H1 (cell line): ENCODE measurements at places on chromosomes 12 and 14.

GRCh38 chr12:29499235-29499634 is 1.7 kb upstream of the OVCH1 start:
- no peak for DNase-seq

GRCh38 chr12:13198241-13198640 is 1.7 kb downstream of the EMP1 start:
- no peak for DNase-seq

GRCh38 chr12:63809566-63809965 is 29.9 kb downstream of the RXYLT1 start:
- DNase-seq, result no peak

DNA sequence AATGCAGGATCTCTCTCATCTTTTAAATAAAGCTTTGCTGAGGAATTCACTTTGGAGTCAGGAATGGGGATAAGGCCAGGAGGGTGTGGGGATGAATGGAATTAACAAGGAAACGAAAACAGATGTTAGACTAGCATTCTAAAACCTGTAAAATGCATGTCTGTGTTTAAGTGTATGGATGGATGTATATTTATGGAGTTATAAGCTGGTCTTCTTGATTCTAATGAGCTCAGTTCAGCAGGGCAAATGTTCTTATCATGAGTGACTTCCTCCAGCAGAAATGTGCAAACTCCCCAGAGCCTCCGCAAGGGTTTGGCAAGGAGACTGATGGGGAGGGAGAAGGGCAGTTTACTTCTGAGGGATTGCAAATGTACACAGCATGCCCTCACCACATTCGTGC is 149.1 kb downstream of the NTF3 start:
- no peak for DNase-seq

DNA sequence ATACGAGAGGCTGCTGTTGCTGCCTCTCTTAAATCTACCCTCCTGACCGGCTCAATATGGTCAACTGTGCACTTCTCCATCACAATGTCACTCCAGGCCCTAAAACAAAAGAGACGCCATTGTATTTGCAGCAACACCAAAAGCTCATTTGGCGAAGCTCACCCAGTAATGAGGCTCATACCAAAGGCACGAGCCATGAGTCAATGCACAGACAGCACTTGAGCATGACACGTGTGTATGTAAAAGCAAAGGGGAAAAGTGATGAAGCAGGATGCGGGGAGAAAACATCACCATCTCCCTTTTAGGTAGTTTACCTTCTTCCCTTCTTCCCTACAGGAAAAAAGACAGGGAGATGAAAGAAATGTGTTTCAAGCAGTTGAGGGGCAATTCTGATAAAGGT is 150.3 kb downstream of the FOXN3 start:
- DNase-seq, result no peak

DNA sequence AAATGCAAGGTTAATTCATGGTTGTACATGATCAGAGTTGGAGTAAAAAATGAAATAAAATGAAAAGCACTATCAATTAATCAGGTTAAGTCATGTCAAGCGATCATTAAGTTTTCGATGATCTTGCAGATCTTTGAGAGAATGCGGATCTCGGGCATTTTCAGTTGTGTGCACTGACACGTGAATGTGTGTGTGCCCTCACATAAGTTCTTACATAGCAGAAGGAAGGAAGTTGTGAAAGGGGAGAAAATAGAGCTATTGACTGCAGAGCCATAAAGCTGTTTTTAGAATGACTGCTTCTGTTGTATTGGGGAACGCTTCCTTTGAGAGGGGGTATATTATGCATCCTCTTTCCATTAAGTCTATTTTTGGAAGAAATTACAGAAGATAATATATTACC is 101.3 kb downstream of the HMGA2 start:
- DNase-seq, result no peak

DNA sequence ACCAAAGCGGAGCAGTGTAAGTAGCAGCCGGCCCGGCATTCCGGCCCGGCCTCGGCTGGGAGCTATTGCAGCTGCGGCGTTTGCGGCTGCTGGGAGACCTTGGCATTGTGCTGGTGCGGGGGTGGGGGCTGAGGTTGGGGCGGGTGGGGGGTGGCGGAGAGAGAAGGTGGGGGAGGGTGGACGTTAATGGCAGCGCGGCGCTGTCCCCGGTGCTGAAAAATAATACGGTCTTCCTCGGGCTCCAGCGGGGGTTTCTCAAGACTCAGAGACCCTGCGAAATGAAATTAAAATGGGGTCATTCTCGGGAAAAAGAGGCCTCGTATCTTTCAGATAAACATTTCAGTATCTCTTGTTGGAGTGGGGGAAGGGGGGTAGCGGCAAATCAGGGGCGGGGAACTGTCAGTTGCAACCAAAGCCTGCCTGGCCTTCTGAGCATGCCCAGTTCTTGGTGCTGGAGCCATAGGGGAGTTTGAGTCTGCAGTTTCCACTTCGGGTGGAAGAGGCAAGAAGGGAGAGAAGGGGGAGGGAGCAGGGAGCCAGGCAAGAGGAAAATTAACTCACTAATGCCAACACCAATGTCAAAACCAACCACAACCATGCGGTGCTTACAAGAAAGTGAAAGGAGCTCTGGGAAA is 414 bp downstream of the UNC79 start:
- DNase-seq, result peak; percentile 21
